Stimulated activated CD8-positive, alpha-beta memory T cell treated with anti-CD3 and anti-CD28 coated beads, Interleukin-7, amount 100 ng/mL, for 1 hour (primary cell): ENCODE measurements at places on chromosomes 11 and 22.

DNA sequence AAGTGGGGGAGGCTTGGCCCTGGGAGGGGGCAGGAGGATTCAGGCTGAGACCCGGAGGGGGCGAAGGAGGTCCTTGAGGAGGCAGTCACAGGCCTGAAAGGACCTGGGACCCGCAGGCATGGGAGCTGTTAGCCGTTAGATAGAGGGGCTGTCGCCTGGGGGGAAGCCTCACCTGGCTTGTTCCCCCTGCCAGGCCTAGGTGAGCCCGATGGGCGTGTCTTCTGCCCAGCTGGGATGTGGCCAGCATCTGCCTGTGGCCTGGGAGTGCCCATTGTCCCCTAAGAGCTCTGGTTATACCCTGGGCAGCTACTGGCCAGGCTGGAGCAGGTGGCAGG lies 1.8 kb upstream of the DUSP8 start:
- DNase-seq = no peak

- DNase-seq = no peak
These were observed 196.2 kb downstream of the TBC1D22A start for GRCh38 chr22:46958658-46959057.

DNA sequence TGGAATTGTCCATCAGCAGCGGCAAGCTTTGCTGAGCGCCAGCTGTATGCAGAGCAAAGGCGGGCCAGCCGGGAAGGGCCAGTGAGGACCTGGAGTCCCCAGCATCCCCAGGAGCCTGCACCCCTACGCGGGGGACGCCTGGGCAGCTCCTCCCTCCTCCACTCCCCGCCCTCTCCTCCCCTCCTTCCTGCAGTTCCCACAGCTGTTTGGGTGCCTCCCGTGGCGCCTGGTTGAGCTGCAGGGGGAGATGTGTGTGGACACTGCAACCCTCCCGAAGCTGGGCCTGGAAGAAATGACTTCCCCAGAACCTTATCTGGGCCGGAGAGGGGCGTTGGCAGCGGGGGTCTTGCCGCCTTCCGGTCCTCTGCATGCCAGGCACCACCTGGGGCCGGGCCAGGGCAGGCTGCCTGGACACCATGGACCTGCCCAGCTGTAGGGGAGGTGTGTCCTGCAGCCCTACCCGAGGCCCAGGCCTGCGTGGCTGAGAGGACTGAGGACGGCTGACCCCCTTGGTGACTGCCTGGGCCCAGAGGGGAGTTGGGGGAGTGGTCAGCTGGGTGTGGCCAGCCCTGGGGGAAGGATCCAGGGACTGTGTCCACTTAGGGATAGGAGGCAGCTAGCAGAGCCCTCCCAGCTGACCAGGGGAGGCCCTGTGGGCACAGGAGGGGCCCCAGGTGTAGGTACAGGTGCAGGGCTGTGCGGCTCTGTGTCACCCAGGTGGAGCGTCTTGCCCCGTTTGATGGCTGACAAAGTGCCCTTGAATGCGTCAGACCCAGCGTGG lies 16.8 kb upstream of the MUC6 start:
- no peak for DNase-seq

- DNase-seq = no peak
These were observed 78.5 kb upstream of the PITPNB start for GRCh38 chr22:27997538-27997937.

GRCh38 chr11:94507485-94507884 lies 4.8 kb upstream of the C11orf97 start:
- no peak for DNase-seq

- DNase-seq = no peak
These were observed 67.4 kb upstream of the PRDM11 start for GRCh38 chr11:45079075-45079444.

DNA sequence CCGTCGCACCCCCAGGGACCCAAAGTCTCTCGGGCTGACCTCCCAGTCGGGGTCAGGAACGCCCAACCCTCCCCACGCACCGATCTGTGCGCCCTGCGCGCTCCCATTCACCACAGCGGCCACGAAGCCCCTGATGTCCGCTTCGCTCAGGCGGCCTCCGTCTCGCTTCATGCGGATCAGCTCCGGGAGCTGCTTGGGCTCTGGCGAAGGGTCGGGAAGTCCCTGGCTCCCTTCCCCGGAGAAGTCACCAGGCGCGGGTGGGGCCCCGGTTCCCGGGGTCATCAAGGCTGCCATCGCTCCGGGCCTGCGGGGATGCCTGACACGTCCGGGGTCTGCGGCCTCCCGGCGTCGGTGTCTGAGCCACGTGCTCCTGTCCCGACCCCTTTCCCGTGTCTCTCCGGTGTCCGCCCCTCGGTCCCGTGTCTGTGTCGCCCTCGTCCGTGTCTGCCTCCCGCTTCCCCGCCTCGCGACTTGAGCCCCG lies 356 bp downstream of the TYMP start:
- no peak for DNase-seq

GRCh38 chr22:17797721-17798559 lies 23.7 kb upstream of the BID start:
- DNase-seq = no peak

DNA sequence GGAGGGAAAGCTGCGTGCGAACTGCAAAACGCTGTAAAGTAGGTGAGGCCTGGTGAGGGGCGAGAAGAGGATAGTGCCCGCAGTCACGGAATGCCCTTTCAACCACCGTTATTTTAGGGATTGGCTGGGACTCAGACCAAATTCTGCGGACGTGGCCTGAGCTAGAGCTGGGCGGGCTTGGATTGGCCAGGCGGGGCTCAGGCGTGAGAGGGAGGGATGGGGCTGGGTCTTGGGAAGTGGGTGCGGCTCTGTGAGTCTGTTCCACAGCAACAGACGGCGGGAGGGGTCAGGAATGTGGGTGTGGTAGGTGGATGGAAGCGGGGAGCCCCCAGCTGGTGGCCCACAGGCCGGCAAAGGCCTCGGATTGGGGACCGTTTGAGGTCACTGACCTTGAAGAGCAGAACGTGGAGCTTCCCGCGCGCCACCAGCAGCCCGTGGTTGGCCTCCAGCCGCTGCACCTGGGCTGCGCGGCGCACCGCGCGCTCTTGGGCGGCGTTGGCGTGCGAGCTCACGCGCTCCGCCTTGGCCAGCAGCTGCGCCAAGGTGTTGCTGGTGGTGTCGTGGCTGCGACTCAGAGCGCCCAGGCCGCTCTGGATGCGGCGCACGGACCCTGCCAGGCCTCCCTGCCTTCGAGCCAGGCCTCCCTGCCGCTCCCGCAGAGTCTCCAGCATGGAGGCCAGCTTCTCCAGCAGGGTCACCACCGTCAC lies 444 bp downstream of the CAVIN3 start:
- no peak for DNase-seq

GRCh38 chr11:132463295-132464002 lies 1068.9 kb downstream of the OPCML start:
- DNase-seq = no peak

- peak; percentile 77 for DNase-seq
These were observed 7.4 kb downstream of the NDUFV1 start for GRCh38 chr11:67613960-67614715.

GRCh38 chr22:32617903-32618302 lies 143.3 kb downstream of the FBXO7 start:
- DNase-seq = no peak

GRCh38 chr22:18950141-18950540 lies 14.0 kb upstream of the PRODH start:
- DNase-seq = no peak

DNA sequence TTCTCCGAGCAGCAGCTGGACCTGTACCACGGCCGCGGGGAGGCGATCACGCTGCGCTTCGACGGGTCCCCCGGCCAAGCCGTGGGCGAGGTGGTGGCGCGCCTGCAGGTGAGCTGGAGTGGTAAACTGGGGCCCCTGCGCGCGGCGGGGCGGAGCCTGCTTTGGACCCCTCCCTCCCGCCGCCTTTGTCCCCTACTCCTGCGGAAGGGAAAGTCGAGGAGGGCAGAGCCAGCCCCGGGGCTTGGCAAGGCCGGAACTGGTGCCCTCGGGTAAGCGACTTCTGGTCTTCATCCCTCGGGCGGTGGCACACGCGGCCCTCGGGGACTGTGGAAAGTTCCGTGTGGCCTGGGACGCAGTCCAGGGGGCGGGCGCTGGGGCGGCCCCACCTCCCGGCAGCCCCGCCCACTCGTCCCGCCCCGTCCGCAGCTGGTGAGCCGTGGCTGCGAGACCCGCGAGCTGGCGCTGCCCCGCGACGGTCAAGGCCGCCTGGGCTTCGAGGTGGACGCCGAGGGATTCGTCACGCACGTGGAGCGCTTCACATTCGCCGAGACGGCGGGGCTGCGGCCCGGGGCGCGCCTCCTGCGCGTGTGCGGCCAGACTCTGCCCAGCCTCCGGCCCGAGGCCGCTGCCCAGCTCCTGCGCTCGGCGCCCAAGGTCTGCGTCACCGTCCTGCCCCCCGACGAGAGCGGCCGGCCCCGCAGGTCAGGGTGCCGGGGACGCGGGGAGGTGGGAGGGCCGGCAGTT lies 9.2 kb downstream of the SIPA1 start:
- DNase-seq = no peak

DNA sequence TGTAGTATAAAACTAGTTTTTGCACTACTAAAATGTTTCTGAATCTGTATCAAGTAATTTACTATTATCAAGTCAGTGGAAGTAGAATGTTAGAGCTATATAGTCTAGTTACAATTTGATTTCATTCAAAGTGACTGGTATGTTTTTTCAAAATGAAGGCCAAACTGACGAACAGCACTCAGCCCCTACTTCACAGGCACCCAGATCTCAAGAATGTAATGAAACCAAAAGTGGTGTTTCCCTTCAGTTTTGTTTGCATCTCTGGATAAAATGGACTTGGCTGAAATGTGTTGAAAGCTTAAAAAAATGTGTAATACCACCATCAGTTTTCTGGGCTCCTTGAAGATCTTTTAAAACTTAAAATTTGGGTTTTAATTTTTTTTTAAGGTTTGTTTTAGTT lies 46.4 kb downstream of the QSER1 start:
- no peak for DNase-seq

DNA sequence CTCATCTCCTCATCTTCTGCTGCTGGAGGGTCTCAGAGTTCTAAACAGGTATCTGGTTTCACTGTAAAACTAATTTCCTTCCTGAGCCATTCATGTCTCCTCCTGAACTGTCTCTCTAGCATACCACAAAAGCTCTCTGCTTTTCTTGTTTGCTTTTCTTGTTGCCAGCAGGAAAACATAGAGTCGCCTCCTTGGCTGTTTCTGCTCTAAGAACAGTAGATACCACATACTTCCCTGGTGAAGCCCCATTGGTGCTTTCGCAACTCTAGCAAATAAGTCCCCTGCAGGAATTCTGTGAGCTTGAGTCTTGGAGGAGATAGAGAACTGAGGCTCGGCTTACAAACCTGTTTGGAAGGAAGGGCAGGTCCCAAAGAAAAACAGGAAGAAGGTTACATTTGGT lies 7.0 kb downstream of the DIXDC1 start:
- no peak for DNase-seq

DNA sequence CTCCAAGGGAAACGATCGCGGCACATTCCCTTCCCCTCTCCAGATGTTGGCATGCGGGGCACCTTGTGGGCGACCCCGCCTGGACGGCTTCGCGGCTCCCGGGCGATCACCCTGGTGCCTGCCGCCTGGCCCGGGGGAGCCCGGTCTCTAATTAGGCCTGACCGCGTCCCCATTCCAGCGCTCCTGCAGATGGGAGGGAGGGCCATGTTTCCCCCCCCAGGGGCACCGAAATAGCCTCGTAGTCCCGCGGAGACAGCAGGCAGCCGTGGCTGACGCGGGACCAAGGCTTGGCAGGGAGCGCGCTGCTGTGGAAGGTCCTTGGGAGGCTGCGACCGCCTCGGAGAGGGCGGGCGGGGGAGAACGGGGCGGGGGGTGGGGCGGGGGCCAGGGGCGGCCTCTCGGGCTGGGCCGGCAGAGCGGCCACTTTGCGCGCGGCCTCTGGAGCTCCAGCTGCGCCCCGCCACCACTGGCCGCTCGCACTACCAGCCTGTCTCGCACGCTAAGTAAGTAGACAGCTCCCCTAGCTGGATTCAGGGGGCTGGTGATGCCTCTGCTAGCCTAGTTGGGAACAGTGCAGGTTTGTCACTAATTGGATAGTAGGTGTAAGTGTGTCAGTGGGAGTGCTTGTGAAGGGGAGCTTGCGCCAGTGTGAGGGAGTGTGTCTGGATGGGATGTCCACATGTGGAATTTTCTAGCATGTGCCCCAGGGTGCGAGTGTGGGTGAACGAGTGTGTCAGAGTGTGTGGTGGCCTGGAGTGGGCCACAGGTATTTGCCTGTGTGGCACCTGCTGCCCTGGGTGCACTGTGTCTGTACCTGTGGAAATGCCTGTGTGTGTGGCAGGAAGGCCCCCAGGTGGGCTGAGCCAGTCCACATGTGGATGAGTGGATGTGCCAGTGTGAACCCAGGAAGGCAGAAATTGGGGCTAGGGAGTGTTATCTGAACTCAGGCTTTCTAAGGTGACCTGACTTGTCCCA lies at the start of gene INSC:
TSS of gene INSC (plus strand) at position 423 of the 975 bp plus-strand sequence. CDS start 34,252 bp downstream, outside the sequence.
- DNase-seq = no peak

- DNase-seq = no peak
These were observed 59.5 kb upstream of the SEZ6L start for GRCh38 chr22:26109686-26110315.

- DNase-seq = no peak
These were observed 70.6 kb downstream of the ST3GAL4 start for GRCh38 chr11:126426106-126426505.

GRCh38 chr11:72989727-72990126 lies 152.4 kb downstream of the FCHSD2 start:
- DNase-seq = no peak

DNA sequence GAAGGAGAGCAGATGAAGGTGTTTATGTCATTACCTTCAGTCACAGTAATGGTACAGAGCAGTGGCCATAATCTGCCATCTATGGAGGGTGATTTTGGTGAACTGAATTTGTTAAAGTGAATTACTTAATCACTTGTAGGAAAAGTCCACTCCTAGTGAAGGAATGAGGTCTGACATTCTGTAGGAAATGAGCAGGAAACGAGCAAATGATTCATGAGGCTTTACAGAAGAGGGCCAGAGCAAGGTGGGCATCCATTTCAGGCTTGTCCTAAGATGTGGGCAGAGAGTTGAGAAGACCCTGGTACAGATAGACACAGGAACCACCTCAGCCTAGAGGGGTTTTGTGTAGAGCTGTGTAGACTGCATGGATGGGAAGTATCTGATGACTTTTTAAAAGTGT lies 6.0 kb upstream of the SGSM3 start:
- no peak for DNase-seq

DNA sequence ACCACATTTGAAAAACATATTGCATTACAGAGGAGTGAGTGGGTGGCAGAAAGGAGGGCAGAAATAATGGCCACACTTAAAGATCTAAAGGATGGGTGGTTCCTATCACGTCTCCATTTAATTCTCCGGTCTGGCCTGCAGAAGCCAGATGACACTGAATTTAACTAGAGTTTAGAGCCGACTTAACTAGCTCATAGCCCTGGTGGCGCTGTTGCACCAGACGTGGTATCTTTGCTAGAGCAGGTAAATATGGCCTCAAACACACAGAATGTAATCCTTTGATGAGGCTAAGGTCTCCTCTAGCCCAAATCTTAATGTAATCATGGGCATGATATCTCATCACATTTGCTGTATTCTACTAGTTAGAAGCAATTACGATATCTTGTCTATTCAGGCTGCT lies 51.5 kb upstream of the GAL start:
- no peak for DNase-seq

DNA sequence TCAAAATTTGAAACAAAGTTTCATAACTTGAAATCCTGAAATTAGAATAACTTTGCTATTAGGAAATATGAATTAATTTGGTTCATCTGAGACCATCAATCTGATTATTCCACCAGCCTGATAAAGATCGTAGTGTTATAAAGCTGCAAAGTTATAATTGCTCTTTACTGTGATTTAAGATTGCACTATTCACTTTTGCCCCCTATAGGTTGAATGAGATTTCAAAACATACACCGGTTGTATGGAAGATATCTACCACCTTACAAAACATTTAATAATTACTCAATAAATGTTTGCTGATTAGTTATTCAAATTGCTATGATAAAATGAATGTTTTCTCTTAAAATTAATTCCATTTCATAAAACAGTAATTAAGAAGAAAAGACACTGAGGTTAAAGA lies 26.1 kb downstream of the APIP start:
- DNase-seq = no peak
